ENCODE measurements at places on chromosomes 5 and 9. TPM values are rescaled to one million over a fixed set of nuclear protein-coding genes. Genes with fewer than 3 reads are reported as not detected.

The NDOR1 gene
- total RNA-seq, result 2.2 TPM

The FAM151B gene
- total RNA-seq, result 3.9 TPM

The SMIM3 gene
- 23.5 TPM for total RNA-seq

The PCDHB4 gene
- total RNA-seq, result not detected

The NR2F1-AS1 gene
- total RNA-seq, result 35.8 TPM

The IL33 gene
- 83.6 TPM for total RNA-seq

The SPRY4 gene
- total RNA-seq, result 3.0 TPM

The NMUR2 gene
- not detected for total RNA-seq

The FBP2 gene
- total RNA-seq, result not detected

The MGAT1 gene
- 63.5 TPM for total RNA-seq

The LRRC19 gene
- total RNA-seq, result not detected
